ENCODE measurements at places on chromosomes 3 and 15.

- no peak for DNase-seq
These were observed 16.2 kb downstream of the CLRN1 start for GRCh38 chr3:150956376-150956775.

- no peak for DNase-seq
These were observed 84.3 kb downstream of the RPLP1 start for GRCh38 chr15:69536726-69537512.

DNA sequence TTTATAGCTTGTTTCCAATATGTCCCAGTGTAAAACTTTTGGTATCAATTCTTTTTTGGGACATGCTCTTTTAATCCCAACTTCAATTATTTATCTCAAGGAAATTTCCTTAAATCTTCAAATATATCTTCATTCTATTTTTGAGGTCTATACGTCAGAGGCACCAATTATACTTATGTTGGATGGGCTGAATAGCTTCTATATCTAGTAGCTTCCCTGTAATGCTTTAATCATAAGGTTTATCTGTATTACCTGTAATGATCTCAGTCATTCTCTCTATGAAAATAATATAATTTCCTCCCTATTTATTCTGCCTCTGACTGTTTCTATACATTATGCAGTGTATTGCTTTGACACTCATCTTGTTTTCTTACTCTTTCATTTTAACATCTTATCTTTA lies 29.9 kb upstream of the MCCC1 start:
- DNase-seq, result no peak

GRCh38 chr3:43009547-43009946 lies 30.4 kb downstream of the GASK1A start:
- DNase-seq, result no peak
